ENCODE measurements at places on chromosomes 3 and 15. TPM values are rescaled to one million over a fixed set of nuclear protein-coding genes. Genes with fewer than 3 reads are reported as not detected.

The SAMMSON gene
- polyA plus RNA-seq: not detected

The NRROS gene
- polyA plus RNA-seq: 18.9 TPM

The GPR149 gene
- not detected for polyA plus RNA-seq

The RAB6B gene
- 0.36 TPM for polyA plus RNA-seq

The STRIT1 gene
- polyA plus RNA-seq: not detected

The GABRR3 gene
- polyA plus RNA-seq: not detected

The SMCO1 gene
- not detected for polyA plus RNA-seq

The ADCY5 gene
- polyA plus RNA-seq: not detected

The PRR20G gene
- not detected for polyA plus RNA-seq

The ANKUB1 gene
- not detected for polyA plus RNA-seq

The CAMK2N2 gene
- polyA plus RNA-seq: not detected

The CELF6 gene
- polyA plus RNA-seq: 0.19 TPM

The FGF7 gene
- not detected for polyA plus RNA-seq

The ASB14 gene
- 0.53 TPM for polyA plus RNA-seq

The SLC6A1 gene
- polyA plus RNA-seq: not detected

The IMPG2 gene
- 0.05 TPM for polyA plus RNA-seq

The LIPC gene
- 0.95 TPM for polyA plus RNA-seq

The GAP43 gene
- polyA plus RNA-seq: not detected

The SRPRB gene
- polyA plus RNA-seq: 34.6 TPM
